ENCODE measurements at places on chromosomes 6 and 20. TPM values are rescaled to one million over a fixed set of nuclear protein-coding genes. Genes with fewer than 3 reads are reported as not detected.
A peak's percentile ranks its signal among the peaks of the same experiment; 100 is the strongest.

DNA sequence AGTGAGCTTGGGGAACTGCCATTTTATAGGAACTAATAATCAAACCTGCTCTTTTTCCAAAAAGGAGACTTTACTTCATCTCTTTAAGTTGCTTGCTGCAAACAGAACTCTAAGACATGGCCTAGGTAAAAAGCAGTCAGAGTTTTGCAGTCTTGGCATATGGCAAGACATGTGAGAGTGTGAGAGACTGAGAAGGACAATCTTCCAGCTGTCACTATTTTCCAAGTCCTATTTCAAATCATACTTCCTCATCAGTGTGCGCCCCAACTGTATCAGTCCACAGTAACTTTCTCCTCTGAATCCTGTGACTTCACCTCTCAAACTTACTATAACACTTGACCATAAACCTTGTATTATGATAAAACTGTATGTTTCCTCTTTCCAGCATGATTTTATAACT is 10.4 kb downstream of the CALHM6 start:
- no peak overlapping the region for H3K4me3 ChIP-seq
- no peaks in the 10 kb centered on the region for H3K4me1 ChIP-seq
- no peak overlapping the region for H3K27ac ChIP-seq
- DNase-seq: no peak
- H3K36me3 ChIP-seq: no peaks in the 10 kb centered on the region

The ZSCAN23 gene
- 0.36 TPM for total RNA-seq

GRCh38 chr6:11585426-11586016 is 48.0 kb downstream of the TMEM170B start:
- H3K4me1 ChIP-seq: no peaks in the 10 kb centered on the region
- no peak overlapping the region for H3K27ac ChIP-seq
- no peaks in the 10 kb centered on the region for H3K27me3 ChIP-seq
- DNase-seq: peak; percentile 45
- H3K36me3 ChIP-seq: no peaks in the 10 kb centered on the region

- peaks cover 2% of the 10 kb centered on the region for H3K36me3 ChIP-seq
- H3K27ac ChIP-seq: no peak overlapping the region
- H3K27me3 ChIP-seq: no peaks in the 10 kb centered on the region
- no peak for DNase-seq
- no peak overlapping the region for H3K4me3 ChIP-seq
- H3K4me1 ChIP-seq: peaks cover 3% of the 10 kb centered on the region
Measured at GRCh38 chr6:160139420-160139851, 17.8 kb downstream of the SLC22A1 start.

- peaks cover 23% of the 10 kb centered on the region for H3K4me1 ChIP-seq
- no peak for DNase-seq
- H3K4me3 ChIP-seq: no peak overlapping the region
Measured at GRCh38 chr6:166587631-166588413, 1.3 kb upstream of the RAMACL start.

DNA sequence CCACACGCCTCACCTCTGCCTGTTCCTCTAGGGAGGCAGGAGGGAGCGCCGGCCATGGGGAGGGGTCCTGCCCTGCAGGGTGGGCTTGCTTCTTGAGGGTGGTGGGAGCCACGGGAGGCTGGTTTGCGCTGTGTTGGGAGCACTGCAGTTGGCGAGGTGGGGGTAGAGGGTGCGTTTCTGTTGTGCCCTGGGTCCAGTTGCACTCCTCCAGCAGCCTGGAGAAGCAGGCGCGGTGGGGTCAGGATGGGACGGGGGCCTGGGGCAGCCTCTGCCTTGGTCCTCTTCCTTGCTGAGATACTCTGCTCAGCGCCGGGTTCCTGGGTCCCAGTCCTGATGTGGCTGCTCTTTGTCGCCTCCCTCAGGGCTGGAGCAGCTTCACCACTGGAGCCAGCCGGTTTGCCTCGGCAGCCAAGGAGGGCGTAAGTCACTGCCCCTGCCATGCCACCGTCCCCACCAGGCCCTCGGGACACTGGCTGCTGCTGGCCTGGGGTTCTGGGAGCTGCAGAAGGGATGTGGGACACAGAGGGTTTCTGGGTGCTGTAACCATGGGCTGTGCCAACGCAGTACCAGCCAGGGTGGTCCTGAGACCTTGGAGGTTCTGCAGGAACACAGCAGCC is 8.4 kb downstream of the ARFGAP1 start:
- no peak overlapping the region for H3K27ac ChIP-seq
- no peak for DNase-seq
- peaks cover 48% of the 10 kb centered on the region for H3K36me3 ChIP-seq
- H3K4me3 ChIP-seq: no peak overlapping the region

GRCh38 chr20:57092112-57092899 is 174.1 kb downstream of the BMP7 start:
- no peak overlapping the region for H3K27ac ChIP-seq
- no peaks in the 10 kb centered on the region for H3K27me3 ChIP-seq
- peak; percentile 72 for DNase-seq
- H3K4me1 ChIP-seq: peaks cover 13% of the 10 kb centered on the region

DNA sequence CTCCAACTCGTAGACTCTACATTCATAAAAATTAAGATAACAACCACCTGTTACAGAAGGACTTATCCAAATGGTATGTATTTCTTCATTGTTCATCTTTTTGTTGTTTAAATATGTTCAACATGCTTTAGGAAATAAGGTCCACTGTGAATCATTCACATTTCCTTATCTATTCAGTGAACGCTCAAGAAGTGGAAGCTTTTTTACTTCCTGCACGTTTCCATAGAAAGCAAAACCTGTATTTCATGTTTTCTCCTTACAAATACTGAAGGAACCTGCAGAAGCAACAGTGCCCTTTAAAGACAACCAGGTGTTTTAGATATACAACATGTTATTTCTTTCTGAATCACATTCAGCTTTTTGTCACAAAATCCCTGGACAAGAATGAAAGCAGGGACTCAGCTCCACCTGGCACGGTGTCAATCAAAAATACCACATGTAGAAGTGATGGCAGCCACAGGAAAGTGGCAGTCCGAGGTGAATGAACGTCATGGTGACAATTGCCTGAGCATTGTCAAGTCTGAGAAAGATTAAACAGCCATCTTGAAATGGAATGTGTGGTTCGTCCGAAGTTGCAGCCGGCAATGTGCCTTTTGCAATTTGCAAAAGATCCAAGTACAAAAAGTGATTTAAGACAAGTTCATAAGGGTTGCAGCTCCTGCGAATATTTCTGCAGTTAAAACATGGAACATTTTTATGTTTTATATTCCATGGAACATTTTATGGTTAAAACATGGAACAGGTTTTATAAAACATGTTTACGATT is 66.7 kb upstream of the RIPOR2 start:
- H3K4me1 ChIP-seq: peaks cover 27% of the 10 kb centered on the region
- DNase-seq: no peak
- no peak overlapping the region for H3K4me3 ChIP-seq
- no peaks in the 10 kb centered on the region for H3K27me3 ChIP-seq
- H3K36me3 ChIP-seq: peaks cover 2% of the 10 kb centered on the region

The PANK2 gene
- 50.5 TPM for total RNA-seq

DNA sequence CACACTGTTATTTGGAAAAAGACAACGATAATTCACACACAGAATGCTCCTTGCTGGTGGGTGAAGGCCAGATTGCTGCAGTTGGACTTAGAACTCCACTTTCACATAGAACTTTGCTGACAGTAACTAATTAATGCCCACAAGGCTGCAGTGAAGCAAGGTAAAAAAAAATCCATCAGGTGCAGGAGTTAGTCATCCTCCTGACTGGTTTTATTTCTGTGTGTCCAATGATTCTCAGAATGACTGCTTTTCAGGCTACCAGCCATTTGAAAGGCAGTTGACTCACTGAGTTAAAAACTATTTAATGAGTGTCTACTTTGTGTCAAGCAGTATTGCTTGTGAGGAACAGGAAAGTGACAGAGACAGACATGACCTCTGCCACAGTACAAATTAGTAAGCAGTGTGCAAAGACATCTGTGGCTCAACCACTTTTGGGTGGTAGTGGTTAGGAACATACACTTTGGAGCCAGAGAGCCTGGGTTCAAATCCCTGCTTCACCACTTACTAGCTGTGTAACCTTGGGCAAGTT is 41.9 kb downstream of the ELOVL5 start:
- H3K4me3 ChIP-seq: no peak overlapping the region
- peaks cover 46% of the 10 kb centered on the region for H3K4me1 ChIP-seq
- no peaks in the 10 kb centered on the region for H3K36me3 ChIP-seq
- no peak for DNase-seq
- no peaks in the 10 kb centered on the region for H3K27me3 ChIP-seq

DNA sequence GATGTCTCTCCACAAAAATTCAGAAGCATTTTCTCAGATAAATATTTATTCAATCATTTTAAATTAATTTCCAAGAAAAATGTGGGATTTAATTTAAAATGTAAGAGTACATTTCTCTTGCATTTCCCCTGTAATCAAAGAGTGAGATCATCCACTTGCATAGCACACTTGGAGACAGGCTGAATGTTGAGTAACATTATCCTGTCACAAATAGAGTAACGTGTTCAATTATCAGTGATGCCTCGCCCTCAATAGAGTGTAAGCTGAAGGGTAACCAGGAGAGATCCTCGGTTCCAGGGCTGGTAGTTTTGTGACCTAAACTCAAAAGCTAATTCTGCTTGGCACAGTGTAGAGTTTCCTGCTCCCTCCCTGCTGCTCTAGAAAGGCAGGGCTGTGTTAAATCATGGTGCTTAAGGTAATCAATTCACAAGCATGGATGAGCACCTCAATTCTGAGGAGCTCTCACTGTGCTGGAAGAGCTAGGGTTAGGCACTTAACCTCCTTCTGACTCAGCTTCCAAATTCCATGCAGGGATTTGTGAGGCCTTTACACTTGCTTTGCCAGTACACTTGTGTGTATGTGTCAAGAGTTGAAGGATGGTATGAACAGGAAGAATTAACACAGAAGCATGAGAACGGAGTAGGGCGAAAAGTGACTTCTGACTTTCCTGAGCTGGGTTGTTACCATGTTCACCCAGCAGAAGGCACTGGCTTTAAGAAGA is 56.6 kb downstream of the MMUT start:
- H3K27ac ChIP-seq: no peak overlapping the region
- no peaks in the 10 kb centered on the region for H3K36me3 ChIP-seq
- no peak for DNase-seq
- H3K4me1 ChIP-seq: no peaks in the 10 kb centered on the region
- no peaks in the 10 kb centered on the region for H3K27me3 ChIP-seq

- H3K27ac ChIP-seq: no peak overlapping the region
- DNase-seq: no peak
- peaks cover 29% of the 10 kb centered on the region for H3K4me1 ChIP-seq
- no peaks in the 10 kb centered on the region for H3K36me3 ChIP-seq
- peaks cover 27% of the 10 kb centered on the region for H3K27me3 ChIP-seq
Measured at GRCh38 chr6:75210885-75211739, 5.3 kb upstream of the COL12A1 start.

DNA sequence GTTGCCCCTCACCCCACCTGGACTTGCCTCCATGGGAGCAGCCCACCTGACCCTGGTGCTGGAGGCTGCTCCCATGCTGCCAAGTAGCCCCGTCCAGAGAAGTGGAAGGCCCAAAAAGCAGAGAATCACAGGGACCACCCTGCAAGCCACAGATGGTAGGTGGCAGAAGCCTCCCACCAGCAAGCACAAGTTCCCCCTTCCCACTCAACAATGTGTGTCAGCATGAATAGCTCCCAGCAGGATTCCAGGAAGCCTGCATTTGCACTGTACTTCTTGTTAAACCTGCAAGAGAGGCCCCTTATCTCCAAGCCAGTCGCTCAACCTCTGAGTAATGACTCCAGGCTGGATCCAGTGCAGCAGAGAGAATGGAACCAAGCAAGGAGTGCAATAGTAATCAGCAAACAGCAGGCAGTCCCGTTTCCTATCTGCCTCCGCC is 180.8 kb upstream of the CST7 start:
- peaks cover 6% of the 10 kb centered on the region for H3K4me1 ChIP-seq
- no peak for DNase-seq
- H3K27me3 ChIP-seq: no peaks in the 10 kb centered on the region
- no peaks in the 10 kb centered on the region for H3K36me3 ChIP-seq
- H3K27ac ChIP-seq: no peak overlapping the region
- no peak overlapping the region for H3K4me3 ChIP-seq

The ATAT1 gene
- total RNA-seq: 8.9 TPM

GRCh38 chr6:133890711-133891148 is 1.8 kb downstream of the TCF21 start:
- H3K4me3 ChIP-seq: no peak overlapping the region
- H3K27me3 ChIP-seq: peaks cover 53% of the 10 kb centered on the region
- H3K27ac ChIP-seq: no peak overlapping the region
- no peaks in the 10 kb centered on the region for H3K36me3 ChIP-seq
- DNase-seq: no peak

- no peaks in the 10 kb centered on the region for H3K4me1 ChIP-seq
- H3K27me3 ChIP-seq: no peaks in the 10 kb centered on the region
- H3K27ac ChIP-seq: no peak overlapping the region
Measured at GRCh38 chr6:112113918-112114317, 26.5 kb downstream of the FAM229B start.

GRCh38 chr20:1824834-1825233 is 70.4 kb upstream of the SIRPA start:
- DNase-seq: no peak
- H3K27me3 ChIP-seq: no peaks in the 10 kb centered on the region
- no peaks in the 10 kb centered on the region for H3K36me3 ChIP-seq
- no peak overlapping the region for H3K27ac ChIP-seq

DNA sequence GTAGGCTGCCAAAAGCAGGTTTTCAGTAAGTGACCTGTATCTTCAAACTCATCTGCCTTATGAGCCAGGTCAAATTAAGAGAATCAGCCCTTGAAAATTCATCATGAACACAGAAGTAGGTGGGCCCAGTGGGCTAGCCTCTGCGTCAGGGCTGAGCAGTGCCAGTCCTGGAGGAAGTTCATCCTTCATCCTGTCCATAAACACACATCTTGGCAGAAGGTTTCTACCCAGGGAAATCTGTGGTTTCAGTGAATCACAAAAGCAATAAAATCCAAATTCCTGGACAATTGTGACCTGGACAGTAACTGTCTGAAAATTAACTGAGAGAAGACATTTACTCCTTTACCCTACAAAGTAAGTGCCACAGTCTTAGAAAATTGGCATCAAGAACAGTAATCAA is 72.4 kb downstream of the ATG5 start:
- no peaks in the 10 kb centered on the region for H3K27me3 ChIP-seq
- H3K4me3 ChIP-seq: no peak overlapping the region
- H3K27ac ChIP-seq: no peak overlapping the region
- H3K36me3 ChIP-seq: peaks cover 2% of the 10 kb centered on the region

The MATN4 gene
- total RNA-seq: not detected

The CNPY3 gene
- 52.4 TPM for total RNA-seq

Measured in natural killer cell (primary cell).